ENCODE measurements at places on chromosomes 16 and 17. TPM values are rescaled to one million over a fixed set of nuclear protein-coding genes. Genes with fewer than 3 reads are reported as not detected.
A peak's percentile ranks its signal among the peaks of the same experiment; 100 is the strongest.

GRCh38 chr16:11657556-11657955 is 10.7 kb upstream of the SNN start:
- no peak for DNase-seq

DNA sequence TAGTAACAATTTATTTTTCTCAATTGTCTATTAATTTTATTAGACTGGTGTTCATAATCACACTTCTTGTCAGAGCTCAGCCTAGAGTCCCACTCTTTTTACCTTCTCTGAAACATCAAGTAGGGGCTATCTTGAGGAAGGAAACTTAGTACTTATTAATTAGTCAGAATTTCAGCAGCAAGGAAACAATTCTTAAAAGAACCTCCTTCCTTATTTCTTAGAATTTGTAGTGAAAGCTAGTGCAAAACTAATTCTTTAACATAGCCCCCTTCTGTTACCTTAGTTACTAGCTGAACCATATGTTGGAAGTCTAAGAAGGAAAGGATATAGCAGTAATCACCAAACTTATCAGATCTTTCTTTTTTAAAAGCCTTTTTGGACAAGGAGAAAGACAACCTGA is 35.2 kb downstream of the MAP2K4 start:
- no peak for DNase-seq

DNA sequence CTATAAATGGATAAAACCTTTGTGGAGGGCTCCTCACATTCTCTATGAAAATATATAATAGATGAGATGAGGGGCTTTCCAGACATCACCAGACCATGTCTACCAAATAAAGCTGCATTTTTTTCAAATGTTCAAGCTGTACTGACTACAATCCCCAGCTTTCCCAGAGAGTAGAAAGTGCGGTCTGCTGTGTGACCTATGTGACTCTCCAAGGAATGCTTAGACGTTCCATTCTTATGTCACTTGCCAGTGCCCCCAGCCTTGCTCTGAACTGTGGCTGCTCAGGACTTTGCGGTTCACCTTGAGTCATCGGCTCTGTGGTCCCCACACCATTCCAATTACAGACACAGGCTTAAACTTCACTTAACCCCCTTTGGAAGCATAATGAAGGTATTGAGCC is 47.8 kb upstream of the SCNN1B start:
- no peak for DNase-seq

DNA sequence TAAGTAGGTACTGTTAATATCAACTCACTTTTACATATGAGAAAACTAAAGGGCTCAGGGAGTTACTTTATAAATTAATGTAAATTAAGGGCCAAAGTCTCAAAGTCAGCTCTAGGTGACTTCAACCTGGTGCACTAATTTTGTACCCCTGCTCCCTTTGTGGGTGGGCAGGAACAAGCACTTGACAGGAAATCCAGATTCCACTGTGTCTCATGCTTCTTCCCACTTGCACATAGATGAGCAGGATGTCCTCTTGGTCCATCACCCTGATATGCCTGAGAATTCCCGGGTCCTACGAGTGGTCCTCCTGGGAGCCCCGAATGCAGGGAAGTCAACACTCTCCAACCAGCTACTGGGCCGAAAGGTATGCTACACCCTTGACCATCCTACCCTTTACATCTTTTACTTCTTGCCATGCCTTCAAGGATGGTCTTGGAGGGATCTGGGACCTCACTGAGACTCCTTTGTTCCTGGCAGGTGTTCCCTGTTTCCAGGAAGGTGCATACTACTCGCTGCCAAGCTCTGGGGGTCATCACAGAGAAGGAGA is 1.3 kb downstream of the ERAL1 start:
- DNase-seq: no peak

Gene ALDH3A1
- 1.1 TPM for total RNA-seq

GRCh38 chr17:68172461-68172954 is 75.3 kb upstream of the AMZ2 start:
- peak; percentile 78 for DNase-seq

Gene MYH3
- 1.1 TPM for total RNA-seq

DNA sequence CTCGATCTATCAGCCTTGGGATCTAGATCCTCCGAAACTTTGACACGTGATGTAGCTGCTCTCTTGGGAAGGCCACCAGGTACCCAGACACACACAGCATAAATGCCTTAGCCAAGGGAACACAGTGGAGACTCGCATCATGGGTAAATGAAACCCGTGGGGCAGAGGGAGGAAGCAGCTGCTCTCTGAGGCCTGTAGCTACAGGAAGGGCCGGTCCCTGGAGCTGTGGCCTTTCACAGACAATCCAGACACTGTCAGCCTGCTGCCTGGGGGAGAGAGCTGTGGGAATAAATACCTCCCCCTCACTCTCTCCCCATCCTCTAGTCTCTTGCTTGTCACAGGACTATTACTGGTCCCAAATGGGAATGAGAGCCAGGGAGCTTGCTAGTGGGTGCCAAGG is 351.2 kb downstream of the UTP18 start:
- DNase-seq: no peak

DNA sequence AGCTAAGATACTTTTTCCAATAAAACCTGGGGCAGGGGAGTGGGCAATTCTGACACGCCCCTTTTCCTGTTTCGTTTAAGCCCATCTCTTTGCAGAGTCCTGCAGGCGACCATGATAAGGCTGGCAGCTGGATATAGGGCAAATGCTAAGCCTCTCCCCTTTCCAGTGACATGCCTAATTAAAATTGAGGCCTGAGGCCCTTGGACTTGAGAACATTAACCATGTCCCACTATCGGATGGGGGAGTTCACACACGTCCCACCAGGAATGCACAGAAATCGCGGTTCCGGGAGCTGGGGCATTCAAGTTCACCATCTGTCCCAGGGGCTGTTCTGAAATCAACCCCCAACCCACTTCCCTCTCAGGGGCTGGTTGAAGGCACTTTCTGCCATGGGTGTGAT is 109.2 kb upstream of the FOXF1 start:
- DNase-seq: no peak

Gene PRR35
- not detected for total RNA-seq

Gene SPHK1
- 5.4 TPM for total RNA-seq

DNA sequence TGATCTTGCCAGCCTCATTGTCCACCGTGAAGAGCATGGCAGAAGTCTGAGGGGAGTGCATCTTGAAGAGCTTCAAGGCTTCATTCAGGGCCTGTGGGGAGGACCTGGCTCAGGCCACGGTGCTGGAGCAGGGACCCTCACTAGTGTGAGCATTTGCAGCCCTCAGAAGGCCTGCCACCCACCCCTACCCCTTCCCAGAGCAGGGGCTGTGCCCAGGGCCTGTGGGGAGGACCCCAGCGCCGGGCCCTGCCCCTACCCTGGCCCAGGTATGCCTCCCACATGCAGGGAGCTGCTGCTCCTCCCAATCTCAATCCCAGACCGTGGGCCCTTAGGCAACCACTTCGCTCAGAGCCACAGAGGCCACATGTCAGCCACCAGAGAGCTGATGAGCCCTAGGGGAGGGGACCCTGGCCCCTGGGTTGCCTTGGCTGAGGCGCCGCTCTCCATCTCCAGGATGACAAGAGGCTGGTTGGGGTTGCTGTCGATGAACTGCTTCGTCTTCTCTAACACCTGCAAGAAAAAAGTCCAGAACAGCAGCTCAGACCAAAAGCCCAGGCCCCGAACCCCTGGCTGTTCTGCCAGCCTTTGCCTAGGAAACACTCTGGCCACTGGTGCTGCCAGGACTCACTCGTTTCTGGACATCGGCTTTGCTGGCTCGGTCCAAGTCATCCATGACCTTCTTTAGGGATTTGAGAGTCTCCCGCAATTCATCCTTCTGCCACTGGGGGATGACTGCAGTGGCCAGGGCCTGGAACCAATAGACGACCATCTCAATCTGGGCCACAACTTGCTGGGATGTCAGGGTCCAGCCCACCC is 1.8 kb upstream of the EXOSC6 start:
- DNase-seq: no peak

DNA sequence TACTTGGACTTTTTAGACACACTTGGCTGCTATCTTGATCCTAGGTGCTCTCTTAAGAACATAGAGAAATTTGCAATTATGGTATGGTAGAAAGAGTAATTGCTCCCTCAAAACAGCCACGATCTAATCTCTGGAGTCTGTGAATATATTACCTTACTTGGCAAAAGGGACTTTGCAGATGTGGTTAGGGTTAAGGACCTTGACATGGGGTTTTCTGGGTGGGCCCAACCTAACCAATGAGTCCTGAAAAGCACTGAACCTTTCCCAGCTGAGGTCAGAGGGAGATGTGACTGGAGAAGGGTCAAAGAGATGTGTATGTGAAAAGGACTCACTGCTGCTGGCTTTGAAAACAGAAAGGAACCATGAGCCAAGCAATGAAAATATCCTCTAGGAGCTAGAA is 26.7 kb upstream of the MED13 start:
- no peak for DNase-seq

Gene CDK5R1
- total RNA-seq: 1.1 TPM

Gene CCL5
- 2.4 TPM for total RNA-seq

Gene CTRB2
- total RNA-seq: not detected

DNA sequence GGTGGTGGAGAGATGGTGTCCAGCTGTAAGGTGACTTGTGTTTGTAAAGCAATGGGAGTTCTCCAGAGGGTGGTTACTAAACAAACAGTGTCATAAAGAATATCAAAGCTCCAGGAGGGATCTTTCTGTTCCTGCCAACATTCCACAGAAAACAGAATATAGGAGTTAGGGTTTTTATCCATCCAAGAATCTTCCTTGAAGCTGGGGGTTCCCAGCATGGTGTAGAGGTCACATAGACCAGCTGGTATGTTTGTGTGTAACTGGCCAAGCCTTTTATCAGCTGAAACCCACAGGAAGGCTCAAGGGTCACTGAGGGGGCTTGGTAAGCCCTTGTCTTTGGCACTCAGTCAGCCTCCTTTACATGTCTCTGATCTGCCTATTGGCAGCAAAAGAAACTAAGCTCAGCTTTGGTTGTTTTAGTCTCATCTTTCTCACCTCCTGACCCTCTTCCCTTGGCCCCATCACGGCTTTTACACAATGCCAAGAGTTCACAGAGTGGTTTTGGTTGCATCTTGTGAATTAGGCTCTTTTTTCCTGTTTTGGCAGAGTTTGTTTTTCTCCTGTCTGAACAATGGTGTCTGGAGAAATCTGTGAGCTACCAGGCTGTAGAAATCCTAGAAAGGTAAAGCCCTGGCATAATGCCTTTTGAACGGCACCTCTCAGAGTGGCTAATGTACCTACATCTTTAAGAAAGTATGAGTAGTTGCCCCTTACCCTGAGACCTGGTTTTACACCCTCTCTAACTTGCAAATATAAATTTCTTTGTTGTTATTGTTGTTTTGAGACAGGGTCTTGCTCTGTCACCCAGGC is 4.6 kb downstream of the CNTD1 start:
- no peak for DNase-seq

GRCh38 chr16:73126525-73126853 is 78.6 kb upstream of the ZFHX3 start:
- DNase-seq: peak; percentile 80

GRCh38 chr17:74466828-74467184 is 372 bp downstream of the CD300A start:
- no peak for DNase-seq

DNA sequence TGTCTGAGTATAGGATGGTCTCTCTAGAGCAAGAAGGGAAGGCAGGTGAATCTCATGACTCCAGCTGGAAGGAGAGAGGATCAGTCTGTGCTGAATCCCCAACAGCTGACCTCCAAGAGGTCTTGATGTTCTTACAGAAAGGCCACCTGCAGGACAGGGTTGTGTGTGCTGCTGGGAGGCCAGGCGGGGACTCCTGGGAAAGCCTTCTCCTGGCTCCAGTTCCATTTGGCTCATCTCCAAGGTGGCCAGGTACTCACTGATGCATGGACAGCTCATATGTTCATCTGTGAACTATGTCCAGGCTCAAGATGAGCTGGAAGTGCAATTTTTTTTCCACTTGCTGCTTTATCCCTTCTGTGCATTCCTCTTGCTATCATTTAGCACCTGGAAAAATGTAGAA is 730.2 kb upstream of the RBFOX1 start:
- DNase-seq: no peak

GRCh38 chr16:74991593-74992403 is 6.9 kb upstream of the WDR59 start:
- DNase-seq: no peak

DNA sequence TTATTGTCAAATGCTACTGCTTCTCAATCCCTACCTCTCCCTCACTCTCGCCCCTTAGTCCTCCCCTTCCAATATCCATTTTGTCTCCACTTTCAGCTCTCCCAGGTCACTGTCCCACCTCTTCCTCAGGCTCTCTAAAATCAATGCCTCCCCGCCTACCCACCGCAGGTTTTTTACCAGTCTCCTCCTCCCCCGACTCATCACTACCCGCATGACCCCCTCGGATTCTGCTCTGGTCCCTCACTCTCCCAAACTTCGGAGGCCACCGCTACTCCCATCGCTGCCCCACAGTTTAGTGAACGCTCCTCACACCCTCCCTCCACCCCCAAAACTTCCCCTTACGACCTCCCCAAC is 513 bp downstream of the CRLF3 start:
- DNase-seq: no peak

DNA sequence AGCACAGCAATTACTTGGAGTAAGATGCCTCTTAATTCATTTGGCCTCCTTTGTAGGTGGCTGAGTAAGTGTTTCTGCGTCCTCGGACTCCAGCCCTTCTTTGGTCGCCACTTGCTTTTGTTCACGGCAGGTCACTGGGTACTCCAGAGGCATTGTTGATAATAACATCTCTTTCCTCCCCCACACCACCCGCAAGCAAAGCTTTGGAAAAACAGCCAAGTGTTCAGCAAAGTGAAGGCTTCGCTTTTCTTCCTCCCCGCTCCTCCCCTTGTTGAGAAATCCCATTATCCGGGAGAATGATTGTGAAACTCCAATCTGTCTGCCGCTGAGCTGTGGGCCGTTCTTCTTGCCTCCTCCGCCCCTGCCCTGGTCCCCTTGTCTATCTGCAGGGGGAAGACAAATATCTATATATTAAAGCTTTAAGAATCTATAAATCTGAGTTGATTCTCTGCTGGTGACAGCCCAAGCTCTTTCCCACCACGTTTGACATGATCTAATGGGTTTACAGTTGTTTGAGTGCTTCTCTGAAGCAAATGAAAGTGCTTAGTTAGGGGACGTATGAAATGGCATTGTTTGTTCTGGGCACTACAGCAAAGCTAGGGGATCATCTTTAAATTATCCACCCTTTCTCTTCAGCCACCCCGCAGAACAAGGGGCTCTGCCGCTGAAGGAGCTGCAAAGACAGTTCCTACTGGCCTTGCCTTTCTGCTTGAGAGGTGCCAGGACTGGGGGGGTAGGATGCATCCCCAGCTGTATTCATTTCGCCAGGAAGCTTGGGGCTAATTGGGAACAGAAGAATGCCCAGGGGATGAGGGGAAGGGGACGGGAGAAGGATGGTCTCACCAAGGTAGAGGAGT is 167.1 kb downstream of the CCDC182 start:
- DNase-seq: peak; percentile 79

Gene MMP28
- 25.3 TPM for total RNA-seq

Gene RAC3
- total RNA-seq: 0.99 TPM

Gene TLE7
- total RNA-seq: not detected

Gene CA7
- total RNA-seq: not detected

GRCh38 chr16:87555647-87556046 is 46.7 kb upstream of the JPH3 start:
- DNase-seq: no peak
